ENCODE measurements at places on chromosomes 4 and X.

DNA sequence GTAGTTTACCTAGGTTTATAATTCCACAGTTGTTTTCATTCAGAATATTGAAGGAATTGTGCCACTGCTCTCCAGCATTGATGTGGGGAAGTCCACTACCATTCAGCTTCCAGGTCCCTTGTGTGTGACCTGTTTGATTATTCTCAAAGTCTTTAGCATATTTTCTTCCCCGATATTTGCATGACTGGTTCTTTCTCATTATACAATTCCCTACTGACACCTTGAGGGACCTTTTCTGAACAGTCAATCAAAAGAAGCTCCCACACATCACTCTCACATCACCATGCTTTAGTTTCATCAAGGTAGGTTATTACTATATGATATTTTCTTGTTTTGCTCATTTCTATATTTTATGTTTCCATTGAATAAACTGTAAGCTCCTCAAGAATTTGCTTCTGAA is 44.1 kb downstream of the SLC39A8 start:
- DNase-seq, result no peak

DNA sequence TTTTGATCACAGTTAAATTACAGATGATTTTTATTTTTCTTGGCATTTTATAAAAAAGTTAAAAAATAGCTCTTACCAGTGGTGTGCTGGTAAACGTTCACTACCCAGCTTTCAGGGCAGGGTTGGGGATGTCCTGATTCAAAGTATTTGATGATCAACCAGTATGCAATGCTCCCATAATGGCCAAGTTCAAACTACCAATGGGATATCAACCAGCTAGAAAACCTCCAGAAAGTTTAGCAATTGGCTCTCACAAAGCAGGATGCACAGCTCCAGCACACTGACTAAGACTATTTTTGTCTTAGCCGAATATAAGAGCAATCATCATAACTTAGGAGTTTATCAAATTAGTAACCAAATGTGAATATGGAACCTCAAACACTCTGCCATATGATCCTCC is 108.0 kb upstream of the PDE5A start:
- no peak for DNase-seq

GRCh38 chr4:185343726-185344581 is 51.8 kb downstream of the LRP2BP start:
- no peak for DNase-seq

DNA sequence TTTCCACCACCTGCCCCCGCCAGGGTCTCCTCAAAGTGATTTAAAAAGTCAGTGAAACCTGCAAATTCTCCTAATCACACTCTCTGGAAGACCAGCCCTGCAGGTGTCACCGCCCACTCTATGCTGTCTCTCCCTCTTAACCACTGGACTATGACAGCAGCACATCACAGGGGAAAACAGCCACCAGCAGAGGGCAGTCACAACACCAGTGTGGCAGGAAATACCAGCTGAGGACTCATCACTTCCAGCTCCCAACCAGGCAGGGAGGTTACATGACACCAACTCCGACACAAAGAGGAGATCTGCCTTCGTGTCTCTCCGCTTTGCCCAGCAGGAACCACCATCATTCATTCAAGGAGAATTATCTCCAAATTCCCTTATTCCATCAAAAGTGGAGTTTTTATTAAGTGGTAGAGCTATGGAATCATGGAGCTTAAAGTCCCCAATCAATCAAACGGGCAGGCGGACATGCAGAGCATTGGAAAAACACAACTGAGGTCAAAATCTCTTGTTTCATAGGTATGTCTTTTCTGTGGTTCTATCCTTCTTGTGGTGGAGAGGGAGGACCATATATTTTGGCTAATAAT is 91.3 kb downstream of the NSUN7 start:
- DNase-seq, result no peak

GRCh38 chr4:149901128-149901527 is 85.5 kb upstream of the IQCM start:
- DNase-seq, result no peak

DNA sequence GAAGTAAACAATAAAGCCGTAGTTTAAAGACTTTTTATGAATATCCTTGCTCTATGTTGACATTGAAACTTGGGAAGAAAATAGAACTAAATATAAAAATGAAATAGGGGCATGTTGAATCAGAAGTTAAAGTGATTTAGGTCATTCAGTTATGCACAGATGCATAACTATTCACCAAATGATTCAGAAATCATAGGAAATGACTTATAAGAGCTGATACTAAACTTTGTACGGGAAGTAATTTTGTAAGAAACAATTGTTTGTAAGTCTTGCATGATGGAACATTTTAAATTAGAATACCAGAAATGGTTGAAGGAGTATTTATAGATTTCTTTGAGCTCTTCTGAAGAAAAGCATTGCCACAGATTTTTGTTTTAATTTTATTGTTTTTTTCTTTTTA is 246.5 kb downstream of the CPE start:
- no peak for DNase-seq

GRCh38 chr4:8790749-8791148 is 80.9 kb downstream of the HMX1 start:
- DNase-seq, result no peak

- DNase-seq, result no peak
Observed at GRCh38 chr4:90121676-90122354, 5.4 kb upstream of the CCSER1 start.

DNA sequence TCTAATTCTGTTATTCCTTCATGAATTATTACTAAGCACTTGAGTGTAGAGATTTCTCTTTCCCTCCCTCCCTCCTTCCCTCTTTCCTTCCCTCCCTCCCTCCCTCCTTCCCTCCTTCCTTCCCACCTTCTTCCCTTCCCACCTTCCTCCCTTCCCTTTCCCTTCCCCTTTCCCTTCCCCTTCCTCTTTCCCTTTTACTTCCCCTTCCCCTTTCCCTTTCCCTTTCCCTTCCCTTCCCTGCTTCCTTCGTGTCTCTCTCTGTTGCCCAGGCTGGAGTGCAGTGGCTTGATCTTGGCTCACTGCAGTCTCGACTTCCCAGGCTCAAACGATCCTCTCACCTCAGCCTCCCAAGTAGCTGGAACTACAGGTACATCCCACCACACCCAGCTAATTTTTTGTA is 49.4 kb upstream of the RAB40AL start:
- DNase-seq, result no peak

GRCh38 chr4:911221-911751 is 20.8 kb downstream of the GAK start:
- DNase-seq, result no peak

DNA sequence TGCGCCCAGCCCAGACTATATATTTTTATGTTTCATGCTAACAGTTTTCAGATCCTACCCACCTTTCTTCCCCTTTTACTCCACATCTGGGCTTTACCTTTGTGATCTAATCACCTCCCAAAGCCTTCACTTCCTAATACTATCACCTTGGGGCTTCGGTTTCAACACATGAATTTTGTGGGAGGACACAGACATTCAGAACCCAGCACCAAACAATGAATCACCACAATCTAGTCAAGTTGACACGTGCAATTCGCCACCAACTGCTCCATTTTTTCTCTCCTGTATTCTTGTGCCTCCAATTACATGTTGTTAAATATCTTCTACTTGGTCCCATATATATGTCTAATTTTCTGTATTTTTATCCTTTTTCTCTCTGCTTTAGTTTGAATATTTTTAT is 41.8 kb upstream of the STX18 start:
- DNase-seq, result no peak

DNA sequence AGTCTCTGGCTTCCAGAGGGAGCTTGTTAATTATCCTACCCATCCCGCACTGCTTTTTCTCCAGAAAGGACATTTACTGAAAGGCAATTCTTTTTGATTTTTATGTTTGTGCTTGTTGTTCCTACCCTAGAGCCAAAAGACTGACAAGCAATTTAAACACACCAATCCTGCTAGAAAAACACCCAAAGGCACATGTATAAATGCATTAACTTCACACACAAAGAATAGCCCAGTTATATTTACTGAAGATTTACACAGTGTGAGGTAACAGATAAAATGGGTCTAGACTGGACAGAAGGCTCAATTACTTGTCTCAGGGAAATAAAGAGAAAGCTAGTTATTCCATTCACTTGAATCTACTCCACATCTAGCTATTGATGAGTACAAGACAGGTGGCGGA is 61.2 kb upstream of the NOCT start:
- no peak for DNase-seq

GRCh38 chr4:171979461-171979860 is 166.3 kb downstream of the GALNTL6 start:
- DNase-seq, result no peak

DNA sequence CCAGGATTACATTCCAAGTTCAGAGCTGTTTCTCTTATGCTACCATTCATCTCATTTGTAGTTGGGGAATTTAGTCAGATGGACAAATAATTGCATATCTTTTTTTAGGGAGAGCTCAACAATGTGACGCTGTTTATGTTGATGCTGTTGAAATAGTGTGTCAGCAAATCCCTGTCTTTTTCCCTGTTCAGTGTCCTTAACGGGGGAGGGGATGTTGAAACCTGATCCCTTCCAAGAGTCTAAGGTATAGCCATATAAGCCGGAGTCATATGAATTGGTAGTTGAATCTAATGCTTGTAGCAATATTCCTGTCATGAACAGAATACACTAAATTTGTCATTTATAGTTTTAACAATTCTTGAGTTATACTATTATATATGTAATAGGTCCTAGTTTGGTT is 293.5 kb upstream of the FAT1 start:
- no peak for DNase-seq

GRCh38 chr4:94375364-94375763 is 32.7 kb upstream of the HPGDS start:
- DNase-seq, result no peak

- DNase-seq, result no peak
Observed at GRCh38 chr4:120025516-120025915, 41.1 kb downstream of the MAD2L1 start.

GRCh38 chr4:109432203-109432602 is 1.4 kb upstream of the SEC24B start:
- no peak for DNase-seq

- no peak for DNase-seq
Observed at GRCh38 chrX:120726294-120726693, 96.4 kb upstream of the C1GALT1C1 start.

GRCh38 chrX:54640736-54641135 is 110.7 kb downstream of the GNL3L start:
- DNase-seq, result no peak

DNA sequence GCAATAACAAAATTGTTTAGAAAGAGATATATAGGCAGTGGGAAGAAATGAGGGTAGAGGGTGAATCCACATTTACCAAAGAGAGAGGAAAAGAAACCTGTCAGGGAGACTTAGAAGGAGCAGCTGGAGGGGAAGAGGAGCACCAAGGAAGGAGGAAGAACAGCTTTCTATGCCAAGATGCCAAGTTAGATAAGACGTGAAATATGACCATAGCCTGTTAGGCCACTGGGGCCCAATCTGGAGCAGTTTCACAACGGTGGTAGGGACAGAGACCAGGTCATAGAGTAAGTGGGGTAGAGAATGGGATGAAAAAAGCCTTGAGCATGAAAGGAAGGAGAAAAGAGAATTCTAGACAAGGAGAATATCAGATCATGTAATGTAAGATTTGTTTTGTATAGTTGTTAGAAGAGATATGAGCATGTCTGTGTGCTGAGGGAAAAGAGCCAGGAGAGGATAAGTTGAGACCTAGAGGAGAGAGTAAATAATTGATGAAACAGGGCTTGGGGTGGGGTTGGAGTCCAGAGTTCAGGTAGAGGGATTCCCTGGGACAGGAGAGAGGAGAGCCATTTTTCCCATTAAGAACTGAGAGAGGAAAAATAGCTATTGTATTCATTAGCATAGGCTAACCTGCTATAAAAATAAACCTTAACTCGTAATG is 4.4 kb upstream of the SOWAHB start:
- DNase-seq, result no peak

GRCh38 chr4:123390846-123391456 is 5.6 kb upstream of the SPRY1 start:
- DNase-seq, result no peak

- no peak for DNase-seq
Observed at GRCh38 chr4:141028024-141028529, 105.2 kb downstream of the RNF150 start.

GRCh38 chr4:95295157-95295556 is 253.6 kb downstream of the UNC5C start:
- no peak for DNase-seq

- no peak for DNase-seq
Observed at GRCh38 chr4:56220261-56220660, 167.0 kb downstream of the AASDH start.

GRCh38 chrX:16579517-16579916 is 70.4 kb upstream of the S100G start:
- DNase-seq, result no peak

- no peak for DNase-seq
Observed at GRCh38 chr4:2757426-2757825, 1.3 kb upstream of the TNIP2 start.

GRCh38 chr4:8723222-8723980 is 130.8 kb downstream of the CPZ start:
- no peak for DNase-seq

- DNase-seq, result no peak
Observed at GRCh38 chrX:39144323-39144722, 343.1 kb downstream of the MID1IP1 start.

GRCh38 chr4:105061731-105062130 is 84.9 kb upstream of the TET2 start:
- DNase-seq, result no peak

GRCh38 chrX:33183361-33183760 is 28.0 kb downstream of the DMD start:
- no peak for DNase-seq

- no peak for DNase-seq
Observed at GRCh38 chrX:81120258-81120935, 81.3 kb downstream of the HMGN5 start.

GRCh38 chr4:88526221-88526815 is 2.7 kb upstream of the PYURF start:
- DNase-seq, result no peak

DNA sequence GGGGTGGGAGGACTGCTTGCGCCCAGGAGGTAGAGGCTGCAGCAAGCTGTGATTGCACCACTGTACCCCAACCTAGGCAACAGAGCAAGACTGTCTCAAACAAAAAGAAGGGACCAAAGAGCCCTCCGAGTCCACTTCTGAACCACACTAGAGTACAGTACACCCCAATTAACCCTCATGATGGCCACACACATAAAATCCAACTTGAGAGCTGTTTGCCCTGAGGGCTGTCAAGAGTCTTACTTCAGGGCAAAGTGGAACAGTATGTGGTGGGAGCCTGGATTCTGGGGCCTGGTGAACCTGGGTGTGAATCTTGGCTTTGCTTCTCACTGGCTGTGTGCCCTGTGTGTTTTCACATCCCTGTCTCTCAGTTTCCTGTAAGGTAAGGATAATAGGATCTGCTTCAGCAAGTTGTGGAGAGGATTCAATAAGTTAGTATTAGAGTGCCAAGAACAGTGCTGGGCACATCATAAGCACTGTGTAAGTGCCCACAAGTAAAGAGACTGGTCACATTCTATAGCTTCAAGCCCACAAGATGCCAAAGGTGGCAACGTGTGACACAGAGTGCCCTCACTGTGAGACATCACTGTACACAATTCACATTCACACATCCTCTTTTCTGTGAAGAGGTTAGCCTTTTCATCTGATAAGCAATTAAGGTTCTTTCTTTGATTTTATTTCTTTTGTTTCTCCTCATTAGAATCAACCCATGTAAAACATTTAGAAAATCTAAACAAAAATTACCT is 52.1 kb downstream of the LEF1 start:
- no peak for DNase-seq
